ENCODE measurements at places on chromosomes 1 and 21. TPM values are rescaled to one million over a fixed set of nuclear protein-coding genes. Genes with fewer than 3 reads are reported as not detected.

- DNase-seq, result no peak
Observed at GRCh38 chr1:22562584-22563583, at the start of gene EPHA8. Gene EPHA8 (plus strand): TSS chr1:22563489. CDS start chr1:22563636, 147 bp downstream.

GRCh38 chr1:19400192-19400611 is 85.1 kb downstream of the CAPZB start:
- DNase-seq, result no peak

DNA sequence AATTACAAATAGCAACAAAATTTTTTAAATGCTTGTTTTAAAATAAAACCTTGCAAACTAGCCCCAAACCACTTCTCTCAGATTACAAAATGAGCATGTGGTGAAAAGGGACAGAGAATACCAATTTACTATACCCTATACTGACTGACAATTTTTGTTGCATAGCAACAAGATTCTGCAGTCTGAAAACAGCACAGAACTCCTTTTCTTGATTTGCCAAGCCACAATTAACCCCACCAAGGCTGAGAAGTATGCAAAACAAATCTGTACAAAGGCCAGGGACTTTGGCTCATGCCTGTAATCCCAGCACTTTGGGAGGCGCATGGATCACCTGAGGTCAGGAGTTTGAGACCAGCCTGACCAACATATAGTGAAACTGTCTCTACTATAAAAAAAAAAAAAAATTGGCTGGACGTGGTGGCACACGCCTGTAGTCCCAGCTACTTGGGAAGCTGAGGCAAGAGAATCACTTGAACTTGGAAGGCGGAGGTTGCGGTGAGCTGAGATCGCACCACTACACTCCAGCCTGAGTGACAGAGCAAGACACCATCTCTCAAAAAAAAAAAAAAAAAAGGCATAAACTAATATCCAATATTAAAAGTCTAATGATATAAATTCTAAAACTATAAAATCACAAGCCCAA is 21.8 kb downstream of the ENAH start:
- DNase-seq, result no peak

GRCh38 chr1:212959266-212960220 is 9.2 kb downstream of the VASH2 start:
- DNase-seq, result peak; percentile 73

DNA sequence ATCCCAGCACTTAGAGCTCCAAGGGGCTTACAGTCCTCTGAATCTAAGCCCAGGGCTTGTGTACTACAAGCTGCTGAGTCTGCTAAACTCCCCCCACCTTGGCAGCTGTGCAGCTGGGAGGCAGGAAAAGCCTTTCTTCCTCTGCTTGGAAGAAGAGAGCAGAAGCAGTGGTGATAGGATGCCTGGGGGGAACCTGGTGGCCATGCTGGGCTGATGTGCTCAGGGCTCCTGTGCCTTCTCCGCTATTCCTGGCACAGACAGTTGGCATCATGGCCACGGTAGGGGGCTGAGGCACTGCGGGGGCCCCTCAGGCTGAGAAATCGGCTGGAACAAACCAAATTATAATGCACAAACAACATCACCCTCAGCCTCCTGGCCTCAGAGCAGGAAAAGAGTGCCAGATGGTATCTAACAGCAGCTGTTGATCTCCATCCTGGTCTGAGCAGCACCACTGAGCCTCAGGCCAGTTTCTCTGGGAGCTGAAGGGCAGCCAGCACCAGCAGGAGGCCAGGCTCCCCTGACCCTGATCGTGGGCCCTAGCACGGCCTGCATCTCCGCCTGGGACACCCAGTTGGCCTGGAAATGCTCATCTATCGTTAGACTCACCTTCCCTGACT is 35.8 kb downstream of the ECE1 start:
- DNase-seq, result peak; percentile 91

- no peak for DNase-seq
Observed at GRCh38 chr1:204684571-204685235, 835 bp downstream of the LRRN2 start.

DNA sequence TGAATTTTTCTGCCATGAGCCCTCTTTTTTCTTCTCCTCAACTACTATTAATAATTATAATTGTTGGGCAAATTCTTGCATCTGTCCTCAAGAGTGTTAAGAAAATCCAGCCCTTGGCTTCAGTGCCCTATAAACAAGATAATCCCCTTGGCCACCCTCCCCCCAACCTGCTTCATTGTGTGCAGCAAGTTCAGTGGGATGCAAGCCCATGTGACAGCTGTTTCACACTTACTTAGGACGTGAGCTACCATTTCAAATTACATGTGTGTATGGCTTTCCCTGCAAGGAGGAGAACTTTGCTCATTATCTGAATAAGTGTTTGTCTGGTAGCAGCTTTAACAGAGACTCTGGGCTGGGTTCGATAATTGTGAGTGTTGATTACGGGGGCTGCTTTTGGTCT is 276.2 kb downstream of the CACNA1E start:
- no peak for DNase-seq

DNA sequence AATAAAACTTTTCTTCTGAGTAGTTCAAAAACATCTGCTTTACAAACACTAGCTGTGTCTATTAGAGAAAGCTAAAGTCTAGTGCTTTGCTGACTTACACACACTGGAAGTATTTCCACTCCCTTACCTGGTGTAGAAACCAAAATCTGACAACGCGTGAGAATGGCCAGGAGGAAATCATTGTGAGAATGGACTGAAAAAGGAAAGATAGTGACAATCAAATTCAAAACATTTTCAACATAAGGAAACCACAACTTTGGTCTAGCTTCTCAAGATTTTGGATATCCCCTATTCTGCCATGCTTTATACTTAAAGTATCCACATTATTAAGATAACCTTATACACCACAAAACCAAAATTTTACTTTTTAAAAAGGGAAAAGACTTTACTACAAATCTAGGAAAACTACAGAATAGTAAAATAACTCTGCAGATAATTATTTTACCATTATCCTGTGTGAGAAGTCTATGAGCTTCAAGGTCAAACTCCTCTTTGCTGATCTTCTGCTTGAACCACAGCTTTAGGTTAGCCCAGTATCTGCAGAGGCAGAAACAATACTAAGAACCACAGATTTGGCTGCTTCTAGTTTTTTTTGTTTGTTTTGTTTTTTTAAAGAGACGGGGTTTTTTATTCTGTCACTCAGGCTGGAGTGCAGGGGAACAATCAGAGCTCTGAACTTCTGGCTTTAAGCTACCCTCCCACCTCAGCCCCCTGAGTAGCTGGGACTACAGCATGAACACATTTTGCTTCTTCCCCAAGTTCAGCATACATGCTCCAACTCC is 6.6 kb downstream of the TADA1 start:
- no peak for DNase-seq

DNA sequence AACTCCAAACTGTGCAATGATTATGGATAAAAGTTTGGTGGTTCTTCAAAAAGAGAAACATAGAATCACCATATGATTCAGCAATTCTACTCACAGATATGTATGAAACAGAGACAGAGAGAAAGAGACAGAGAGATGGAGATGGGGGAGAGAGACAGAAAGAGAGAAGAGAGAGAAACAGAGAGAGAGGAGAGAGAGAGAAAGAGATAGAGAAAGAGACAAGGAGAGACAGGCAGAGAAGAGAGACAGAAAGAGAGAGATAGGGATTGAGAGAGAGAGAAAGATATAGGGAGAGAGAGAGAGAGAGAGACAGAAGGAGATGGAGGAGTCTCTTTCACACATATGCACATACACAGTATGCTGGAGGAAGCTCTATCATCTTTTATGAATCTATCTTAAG is 87.8 kb downstream of the DISC1 start:
- DNase-seq, result no peak

DNA sequence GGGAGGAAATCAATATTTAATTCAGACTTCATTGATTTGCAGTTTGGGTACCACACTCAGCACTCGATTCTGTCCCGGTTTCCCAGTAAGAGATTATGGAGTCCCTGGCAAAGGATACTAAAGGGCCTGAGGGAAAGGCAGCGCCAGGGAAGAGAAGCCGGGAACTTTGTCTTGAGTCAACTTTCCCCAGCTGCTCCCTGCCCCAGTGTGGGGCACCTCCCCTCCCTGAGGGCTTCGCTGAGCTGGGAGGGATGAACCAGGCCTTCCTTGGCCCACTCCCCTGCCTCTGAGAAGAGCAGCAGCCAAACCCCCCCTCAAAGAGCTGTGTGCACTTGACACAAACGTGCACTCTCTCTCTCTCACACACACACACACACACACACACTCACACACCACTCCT is 32.6 kb downstream of the OPTC start:
- no peak for DNase-seq

DNA sequence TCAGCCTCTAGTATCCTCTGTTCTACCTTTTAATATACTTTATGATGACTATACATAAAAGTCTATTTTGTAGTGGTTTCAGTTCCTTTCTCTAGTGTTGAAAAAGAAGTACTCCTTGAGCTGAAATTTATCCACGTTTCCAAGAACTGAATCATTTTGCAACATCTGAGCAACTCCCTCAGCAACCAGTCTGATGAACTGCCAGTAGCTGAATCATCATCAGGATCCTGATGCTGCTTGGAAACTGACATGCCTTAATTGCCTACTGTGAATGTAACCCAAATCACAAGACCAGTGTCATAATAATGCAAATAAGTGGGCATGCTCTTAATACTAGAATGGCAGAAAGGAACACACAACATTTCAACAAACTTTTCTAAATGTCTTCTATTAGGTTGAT is 103.3 kb downstream of the CYYR1 start:
- no peak for DNase-seq

DNA sequence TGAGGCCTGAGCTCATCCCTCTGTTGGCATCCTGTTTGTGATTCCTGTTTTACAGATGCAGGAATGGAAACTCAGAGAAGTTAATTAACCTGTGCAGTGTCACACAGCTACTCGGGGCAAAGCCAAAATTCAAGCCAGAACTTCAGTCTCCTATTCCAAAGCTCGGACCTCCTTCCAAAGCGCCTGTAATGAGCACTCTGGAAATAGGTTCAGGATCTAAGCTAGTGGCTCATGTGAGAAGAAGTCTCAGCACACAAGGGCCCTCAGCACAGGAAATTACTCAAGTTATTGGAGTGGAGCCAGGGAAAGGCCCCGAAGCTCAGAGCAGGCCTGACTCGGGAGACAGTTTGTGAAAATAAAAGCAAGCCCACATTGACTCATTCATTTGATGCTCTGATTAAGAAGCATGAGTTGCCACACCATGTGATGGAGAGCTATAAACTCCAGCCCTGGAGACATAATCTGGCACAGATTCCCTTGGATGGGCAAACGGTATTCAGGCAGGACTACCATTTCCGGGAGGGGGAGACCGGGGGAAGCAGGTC is 50.6 kb upstream of the LYST start:
- DNase-seq, result peak; percentile 89

GRCh38 chr1:35932941-35933340 is 2.0 kb downstream of the AGO3 start:
- DNase-seq, result no peak

GRCh38 chr1:49229555-49229954 is 452.9 kb upstream of the BEND5 start:
- no peak for DNase-seq

GRCh38 chr1:37125295-37125694 is 91.0 kb upstream of the GRIK3 start:
- no peak for DNase-seq

GRCh38 chr1:64851664-64852063 is 106.8 kb downstream of the RAVER2 start:
- DNase-seq, result no peak

DNA sequence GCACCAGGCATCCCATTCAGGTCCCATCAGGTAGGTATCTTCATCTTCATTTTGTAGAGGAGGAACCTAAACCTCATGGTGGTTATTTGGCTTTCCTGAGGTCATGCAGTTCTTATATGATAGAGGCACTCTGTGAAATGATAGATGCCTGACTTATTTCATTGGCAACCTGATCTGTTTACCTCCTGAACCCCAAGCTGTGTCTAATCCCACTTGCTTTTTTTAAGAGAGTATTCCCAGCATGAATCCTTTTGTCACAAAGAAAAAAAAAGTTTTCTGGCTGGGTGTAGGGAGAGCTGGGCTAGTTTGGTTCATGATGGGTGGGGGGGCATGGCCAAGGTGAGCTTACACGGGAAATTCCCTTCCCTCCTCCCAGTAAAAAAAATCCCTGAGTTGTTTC is 154.2 kb downstream of the TENT5C start:
- DNase-seq, result no peak

- no peak for DNase-seq
Observed at GRCh38 chr1:71850515-71850914, 431.8 kb downstream of the NEGR1 start.

DNA sequence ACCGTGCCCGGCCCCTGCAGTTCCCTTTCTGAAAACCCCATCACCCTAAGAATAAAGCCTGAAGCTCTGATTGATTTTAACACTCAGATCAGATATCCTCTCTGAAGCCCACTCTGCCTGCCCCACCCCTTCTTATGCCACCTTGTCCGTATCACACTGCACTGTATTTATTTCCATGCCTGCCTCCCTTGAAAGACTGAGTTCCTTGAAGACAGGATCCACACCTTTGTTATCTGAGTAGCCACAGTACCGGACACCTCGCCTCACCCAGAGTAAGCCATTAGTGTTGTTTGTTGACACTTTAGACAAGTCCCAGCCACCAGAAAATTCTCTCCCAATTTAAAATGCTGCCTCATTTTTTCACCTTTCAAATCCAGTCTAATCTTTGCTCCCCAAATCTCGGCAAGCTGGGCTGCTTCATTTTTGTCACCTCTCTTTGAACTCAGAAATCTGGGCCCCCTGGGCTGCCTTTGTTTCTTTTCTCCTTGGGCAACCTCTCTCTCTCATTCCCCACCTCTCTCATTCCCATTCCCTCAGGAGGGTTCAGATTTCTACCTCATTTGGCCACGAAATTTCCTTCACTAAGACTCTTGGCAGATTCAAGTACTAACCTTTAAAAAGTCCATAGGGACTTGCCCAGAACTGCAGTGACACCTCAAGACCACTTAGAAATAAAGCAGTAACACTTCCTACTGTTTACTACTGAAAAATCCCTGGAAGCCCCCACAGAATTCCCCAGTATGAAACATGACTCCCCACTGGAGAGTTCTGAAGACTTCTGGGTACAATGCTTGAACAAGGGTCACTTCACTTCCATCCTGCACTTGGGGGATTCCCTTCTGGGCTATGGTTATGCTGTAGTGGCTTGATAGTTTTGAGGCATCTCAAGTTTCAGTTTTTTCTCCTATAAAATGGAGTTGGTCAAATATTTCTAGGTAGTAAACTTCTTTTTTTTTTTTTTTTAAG is 8.7 kb upstream of the PPP1R15B start:
- no peak for DNase-seq

The HMGCS2 gene
- not detected for total RNA-seq

The MYCL gene
- 0.51 TPM for total RNA-seq

The CHODL gene
- 0.42 TPM for total RNA-seq

The GLIS1 gene
- 1.7 TPM for total RNA-seq

The SLC16A4 gene
- 8.6 TPM for total RNA-seq

The RNU1-3 gene
- 18,986 TPM for total RNA-seq

The SH2D5 gene
- total RNA-seq, result 0.14 TPM

The RNF115 gene
- 69.0 TPM for total RNA-seq
